ENCODE measurements at places on chromosomes 6 and 20.

- DNase-seq, result no peak
Measured at GRCh38 chr6:44680202-44680720, 292.8 kb downstream of the CDC5L start.

DNA sequence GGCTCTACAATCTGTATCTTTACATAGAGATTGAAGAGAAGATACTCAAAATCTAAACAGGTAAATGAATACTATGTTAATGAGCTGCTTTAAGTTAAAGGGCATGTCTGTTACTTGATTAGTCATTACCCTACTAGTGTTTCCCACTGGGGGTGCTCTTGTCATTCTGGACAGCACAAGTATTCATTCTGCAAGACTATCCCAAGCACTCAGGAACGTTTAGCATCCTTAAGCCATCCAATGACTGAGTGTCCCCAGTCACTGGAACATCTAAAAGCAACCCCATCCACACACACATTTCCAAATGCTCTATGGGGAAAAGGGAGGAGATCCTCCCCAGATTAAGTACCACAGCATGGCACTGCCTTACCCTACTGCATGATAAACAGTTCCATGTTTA, 25.7 kb downstream of the EZR start:
- no peak for DNase-seq

DNA sequence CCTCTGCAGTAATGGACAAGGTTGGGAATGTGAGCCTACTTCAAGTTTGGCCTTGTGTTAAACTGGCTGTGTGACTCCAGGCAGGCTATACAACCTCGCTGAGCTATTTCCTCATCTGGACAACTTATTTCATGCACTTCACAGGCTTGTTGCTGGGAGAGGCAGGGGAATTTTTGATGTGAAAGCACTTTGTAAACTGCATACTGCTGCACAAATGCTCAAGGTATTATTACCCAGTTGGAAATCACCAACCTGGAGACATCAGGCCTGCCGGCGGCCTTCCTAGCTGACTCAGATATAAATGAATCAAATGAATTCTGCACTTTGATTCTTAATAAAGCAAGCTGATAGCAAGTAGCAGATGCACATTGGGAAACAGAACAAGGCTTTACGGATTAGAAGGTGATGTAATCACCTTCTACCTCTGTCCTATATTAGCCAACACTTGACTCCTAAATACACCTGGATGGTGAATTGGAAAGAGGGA, 10.1 kb downstream of the JARID2 start:
- DNase-seq, result no peak

DNA sequence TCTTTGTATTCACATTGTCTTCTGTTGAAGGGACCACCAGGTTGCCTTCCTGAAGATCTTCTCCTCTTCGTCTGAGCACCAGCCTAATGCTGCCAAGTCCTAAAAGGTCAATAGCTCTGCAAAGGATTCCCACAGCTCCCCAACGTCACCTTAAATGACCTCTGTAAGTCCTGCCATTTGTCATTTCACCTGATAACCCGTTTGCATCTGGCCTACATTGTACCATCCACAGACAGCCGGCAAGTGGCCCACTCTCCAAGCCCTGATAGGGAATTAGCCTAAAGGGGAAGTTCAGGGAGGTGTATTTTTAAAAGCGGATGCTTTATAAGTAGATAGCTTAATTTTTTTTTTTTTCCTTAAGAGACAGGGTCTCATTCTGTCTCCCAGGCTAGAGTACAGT, 127.8 kb downstream of the ZMYND8 start:
- DNase-seq, result no peak
